ENCODE measurements at places on chromosomes 11 and 22.

DNA sequence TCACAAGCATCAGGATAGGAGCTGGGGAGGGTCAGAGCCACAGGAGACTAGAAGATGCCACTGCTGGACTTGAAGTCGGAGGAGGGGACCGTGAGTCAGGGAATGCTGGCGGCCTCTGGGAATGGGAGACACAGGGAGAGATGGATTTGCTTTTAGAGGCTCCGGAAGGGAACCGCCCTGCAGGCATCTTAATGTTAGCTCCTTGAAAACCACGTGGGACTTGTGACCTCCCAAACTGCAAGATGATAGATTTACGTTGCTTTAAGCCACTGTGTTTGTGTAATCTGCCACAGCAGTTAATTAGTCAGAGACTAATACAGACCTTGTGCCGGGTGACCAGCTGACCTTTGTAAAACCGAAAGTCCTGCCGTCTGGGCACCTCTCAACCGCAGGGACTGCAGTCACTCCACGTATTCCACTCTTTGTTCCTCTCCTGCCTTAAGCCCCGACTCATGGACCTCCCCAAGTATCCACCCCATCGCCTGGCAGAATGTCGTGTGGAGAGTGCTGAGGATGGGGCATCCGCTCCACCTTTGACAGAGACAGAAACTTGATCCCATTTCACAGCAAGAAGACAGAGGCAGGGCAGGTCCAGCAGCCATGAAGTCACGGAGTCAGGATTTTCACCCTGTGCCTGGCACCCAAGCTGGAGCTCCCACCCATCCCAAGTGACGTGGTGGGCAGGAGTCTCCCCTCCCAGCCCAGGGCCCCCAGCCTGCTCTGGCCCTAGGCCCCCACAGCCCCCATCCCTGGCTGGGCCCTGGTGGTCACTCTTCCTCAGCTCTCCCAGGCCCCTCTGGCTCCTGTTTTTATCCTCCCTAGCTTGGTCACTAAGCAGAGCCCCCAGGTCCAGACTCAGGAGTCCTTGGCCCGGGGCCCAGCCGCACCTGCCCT is 19.4 kb upstream of the CTSD start:
- DNase-seq, result no peak

DNA sequence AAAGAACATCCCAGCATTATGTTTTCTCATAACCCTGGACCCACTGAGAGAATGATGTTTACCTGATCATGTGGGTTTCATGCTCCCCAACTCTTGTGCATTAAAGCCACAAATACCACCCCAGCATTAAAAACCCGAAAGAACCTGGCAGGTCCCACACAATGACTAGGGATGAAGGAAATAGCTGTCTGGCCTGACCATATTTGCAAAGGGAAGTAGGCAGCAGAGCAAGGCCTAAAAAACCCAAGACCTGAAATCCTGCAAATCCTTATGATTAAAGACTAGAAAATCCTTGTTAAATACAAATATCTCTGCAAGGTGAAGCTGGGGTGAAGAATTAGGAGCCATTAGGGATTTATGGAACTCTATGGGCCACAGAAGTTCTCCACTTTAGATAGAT is 23.7 kb downstream of the PAK1 start:
- DNase-seq, result no peak

- DNase-seq, result no peak
Observed at GRCh38 chr11:102974552-102975280, 19.2 kb upstream of the MMP13 start.

GRCh38 chr11:57637626-57638004 is 12.1 kb downstream of the YPEL4 start:
- DNase-seq, result no peak

DNA sequence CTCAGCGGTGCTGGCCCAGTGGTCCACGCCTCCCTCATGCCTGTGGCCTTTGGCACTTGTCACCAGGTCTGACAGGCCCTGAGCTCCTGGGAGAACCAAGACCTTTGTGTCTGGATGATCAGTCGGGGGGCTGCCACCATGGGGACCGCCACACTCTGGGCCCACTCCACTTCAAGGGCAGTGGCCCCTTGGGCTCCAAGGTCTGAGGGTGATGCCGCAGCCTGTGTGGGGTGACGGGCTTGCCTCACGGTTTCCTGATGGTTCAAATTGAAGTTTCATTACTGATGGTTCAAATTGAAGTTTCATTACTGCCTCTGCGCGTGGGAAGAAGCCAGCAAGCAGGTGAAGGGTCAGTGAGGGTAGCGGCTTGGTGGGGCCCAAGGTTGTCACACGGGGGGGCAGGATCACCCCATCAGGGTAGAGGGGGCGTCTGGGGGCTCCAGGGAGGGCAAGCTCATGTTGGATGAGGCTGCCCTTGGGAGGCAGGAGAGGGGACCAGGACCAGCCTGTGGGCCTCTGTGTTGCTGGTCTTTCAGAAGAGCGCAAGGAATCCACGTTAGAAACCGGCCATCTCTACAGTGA is 27.5 kb downstream of the TRMU start:
- no peak for DNase-seq

GRCh38 chr11:69656536-69657455 is 15.8 kb downstream of the CCND1 start:
- no peak for DNase-seq

GRCh38 chr11:79762279-79762921 is 321.6 kb upstream of the TENM4 start:
- DNase-seq, result no peak

DNA sequence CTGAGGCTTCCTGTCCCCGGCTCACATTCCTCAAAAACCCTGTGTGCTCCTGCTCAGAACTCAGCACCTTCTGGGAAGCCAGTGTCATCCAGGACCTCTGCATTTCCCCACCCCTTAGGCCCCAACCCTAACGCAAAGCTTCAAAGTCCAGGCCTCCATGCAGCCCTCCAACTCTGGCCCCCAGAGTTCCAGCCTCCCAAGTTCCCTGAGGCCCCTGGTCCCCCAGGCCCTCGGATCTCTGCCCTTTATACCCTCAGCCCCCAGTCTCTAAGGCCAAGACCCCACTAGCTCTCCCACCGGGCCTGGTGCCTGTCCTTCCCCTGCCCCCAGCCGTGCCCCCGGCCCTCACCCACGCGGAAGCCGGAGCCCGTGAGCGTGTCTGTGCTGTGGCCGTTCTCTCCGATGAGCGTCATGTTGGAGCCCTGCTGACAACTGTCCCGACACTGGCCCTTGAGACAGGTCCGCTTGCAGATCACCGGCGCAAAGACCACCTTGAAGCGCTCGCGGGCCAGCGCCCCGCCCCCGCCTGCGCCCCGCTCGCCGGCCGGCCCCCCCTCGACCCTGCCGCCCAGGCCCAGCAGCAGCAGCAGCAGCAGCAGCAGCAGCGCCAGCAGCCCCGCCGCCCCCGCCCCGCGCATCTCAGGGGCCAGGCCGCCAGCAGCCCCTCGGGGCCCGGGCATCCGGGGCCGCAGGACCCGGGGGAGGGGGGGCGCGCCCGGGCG is 718 bp downstream of the LTBP3 start:
- DNase-seq, result no peak

DNA sequence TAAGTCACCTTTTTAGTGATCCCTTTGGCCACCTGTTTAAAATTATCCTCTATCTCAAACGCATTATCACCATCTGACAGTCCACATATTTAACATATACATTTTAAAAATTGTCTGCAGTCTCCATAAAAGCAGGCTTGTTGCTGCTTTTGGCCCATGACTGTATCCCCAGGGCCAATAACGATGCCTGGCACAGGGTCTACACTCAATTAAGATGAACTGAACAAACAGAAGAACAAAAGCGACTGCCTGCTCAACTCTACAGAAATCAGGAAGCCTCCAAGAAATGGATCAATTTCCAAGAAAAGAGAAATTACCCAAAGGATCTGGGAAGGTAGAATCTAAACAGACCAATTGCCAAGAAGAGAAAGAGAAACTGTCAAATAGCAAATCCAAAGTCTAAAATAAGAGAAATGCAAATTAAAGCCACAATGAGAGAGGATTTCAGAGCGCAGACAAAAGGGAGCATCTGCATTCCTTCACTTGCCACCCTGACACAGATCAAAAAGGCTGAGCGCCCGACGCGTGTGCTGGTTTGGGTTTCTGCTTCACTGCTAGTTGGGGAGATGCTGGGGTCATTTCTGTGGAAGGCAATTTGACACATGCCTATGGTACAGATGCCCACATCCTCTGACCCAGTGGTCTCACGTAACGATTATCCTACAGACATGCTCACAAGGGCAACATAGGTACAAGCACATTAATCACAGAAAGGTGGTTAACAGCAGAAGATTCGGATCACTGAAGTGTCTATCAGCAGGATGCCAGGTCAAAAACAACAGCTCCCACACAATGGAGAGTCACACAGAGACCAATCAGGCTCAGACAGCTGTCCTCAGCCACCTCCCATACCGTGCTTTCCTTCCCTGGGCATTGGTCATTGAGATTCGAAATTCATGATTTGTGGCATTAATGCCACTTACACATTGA is 55.9 kb downstream of the SHISAL1 start:
- no peak for DNase-seq

- DNase-seq, result no peak
Observed at GRCh38 chr11:116970485-116971292, 127.5 kb downstream of the SIK3 start.

GRCh38 chr22:43128928-43129424 is 14.2 kb downstream of the MCAT start:
- DNase-seq, result no peak

GRCh38 chr11:12019337-12019736 is 10.9 kb upstream of the DKK3 start:
- no peak for DNase-seq

Measured in HuH-7.5 (cell line).